ENCODE measurements at places on chromosomes 11 and 22. TPM values are rescaled to one million over a fixed set of nuclear protein-coding genes. Genes with fewer than 3 reads are reported as not detected.

ALDH3B1 gene
- total RNA-seq, result not detected

HEPHL1 gene
- not detected for total RNA-seq

- DNase-seq, result no peak
- H3K4me3 ChIP-seq, result no peak overlapping the region
- H3K36me3 ChIP-seq, result no peaks in the 10 kb centered on the region
- H3K27me3 ChIP-seq, result no peaks in the 10 kb centered on the region
- H3K27ac ChIP-seq, result no peak overlapping the region
- H3K4me1 ChIP-seq, result no peaks in the 10 kb centered on the region
Observed at GRCh38 chr11:120854988-120855387, 168.9 kb upstream of the TBCEL start.

- H3K4me3 ChIP-seq, result no peak overlapping the region
- peaks cover 62% of the 10 kb centered on the region for H3K36me3 ChIP-seq
- H3K27ac ChIP-seq, result no peak overlapping the region
- no peaks in the 10 kb centered on the region for H3K4me1 ChIP-seq
Observed at GRCh38 chr22:46326066-46326680, 9.3 kb upstream of the TRMU start.

DNA sequence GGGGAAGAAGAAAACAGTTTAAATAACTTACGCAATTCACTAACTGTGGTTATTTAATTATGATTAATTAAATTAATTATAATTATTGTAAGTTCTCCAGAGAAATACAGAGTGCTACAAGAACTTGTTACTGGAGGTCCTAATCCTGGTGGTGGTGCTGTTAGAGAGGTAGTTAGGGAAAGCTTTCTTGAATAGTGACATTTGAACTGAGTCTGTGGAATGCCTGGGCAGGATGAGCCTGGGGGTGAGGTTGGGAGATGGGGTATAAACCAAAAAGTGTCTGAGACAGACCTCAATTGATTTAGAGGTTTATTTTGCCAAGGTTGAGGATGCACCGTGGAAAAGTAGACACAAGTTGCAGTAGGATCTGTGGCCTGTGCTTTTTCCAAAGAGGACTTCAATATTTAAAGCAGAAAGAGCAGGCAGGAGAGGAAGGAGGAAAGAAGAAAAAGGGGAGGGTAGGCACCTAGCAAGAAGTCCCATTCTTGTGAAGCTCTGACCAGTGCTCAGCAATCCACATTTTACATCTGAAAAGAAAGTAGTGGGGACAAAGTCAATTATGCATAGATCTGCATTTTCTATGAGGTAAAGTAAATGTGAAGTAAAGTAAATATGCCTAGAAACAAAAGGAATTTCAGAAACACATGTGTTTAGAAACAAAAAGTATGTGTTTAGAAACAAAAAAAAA, 4.4 kb upstream of the ZNF202 start:
- H3K4me1 ChIP-seq, result no peaks in the 10 kb centered on the region
- DNase-seq, result peak; percentile 58
- H3K27me3 ChIP-seq, result no peaks in the 10 kb centered on the region

DNA sequence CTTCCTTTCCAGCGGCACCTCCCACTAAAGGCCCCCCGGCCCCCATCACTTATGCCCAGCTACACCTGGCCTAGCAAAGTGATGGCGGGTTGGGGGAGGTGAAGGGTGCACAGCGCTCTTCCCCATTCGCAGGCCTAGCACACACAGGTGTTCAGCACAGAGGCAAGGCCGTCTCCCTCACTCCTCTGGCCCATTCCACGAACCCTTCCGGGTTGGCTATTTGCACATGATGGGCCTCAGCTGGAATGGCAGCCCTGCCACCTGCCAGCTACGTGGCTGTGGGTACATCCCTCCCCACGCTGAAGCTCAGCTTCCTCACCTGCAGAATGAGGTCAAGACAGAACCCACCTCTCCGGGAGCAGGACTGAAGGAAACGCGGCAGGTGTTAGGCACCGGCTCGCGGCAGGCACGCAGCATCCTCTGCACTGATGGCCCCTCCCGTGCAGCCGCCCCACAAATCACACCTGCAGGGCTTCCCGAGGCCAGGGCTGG, 4.8 kb downstream of the KIAA0930 start:
- H3K27me3 ChIP-seq, result peaks cover 6% of the 10 kb centered on the region
- no peak overlapping the region for H3K27ac ChIP-seq
- peaks cover 3% of the 10 kb centered on the region for H3K4me1 ChIP-seq

P2RX6 gene
- total RNA-seq, result 1.9 TPM

DNA sequence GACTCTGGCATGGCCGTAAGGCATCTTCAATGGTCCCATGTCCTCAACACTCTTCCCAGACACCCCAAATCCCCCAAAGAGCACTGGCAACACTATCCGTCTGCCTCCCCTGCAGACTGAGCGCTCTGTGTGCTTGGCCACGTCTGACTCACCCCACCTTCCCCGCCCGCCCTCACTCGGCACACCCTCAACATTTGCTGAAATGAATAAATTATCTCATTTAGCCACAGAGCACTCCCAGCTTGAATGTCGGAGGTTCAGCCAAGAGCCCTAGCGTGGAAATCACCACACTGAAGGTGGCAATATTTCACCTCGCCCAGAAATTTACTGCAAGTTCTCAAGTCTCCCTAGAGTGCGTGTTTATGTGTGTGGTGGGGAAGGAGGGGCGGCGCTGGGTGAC, 46.6 kb upstream of the TCF20 start:
- H3K4me1 ChIP-seq, result peaks cover 7% of the 10 kb centered on the region
- no peak for DNase-seq
- no peak overlapping the region for H3K4me3 ChIP-seq
- no peaks in the 10 kb centered on the region for H3K36me3 ChIP-seq

ART1 gene
- total RNA-seq, result not detected

CHRNA10 gene
- 2.5 TPM for total RNA-seq

GRCh38 chr22:49099089-49099488, 728.6 kb downstream of the BRD1 start:
- DNase-seq, result no peak
- no peak overlapping the region for H3K27ac ChIP-seq
- no peak overlapping the region for H3K4me3 ChIP-seq
- H3K36me3 ChIP-seq, result no peaks in the 10 kb centered on the region
- H3K27me3 ChIP-seq, result no peaks in the 10 kb centered on the region
